8988T (cell line): ENCODE measurements at places on chromosomes 5 and 9.

- DNase-seq = no peak
These were observed 868.5 kb downstream of the MAT2B start for GRCh38 chr5:164373876-164374275.

GRCh38 chr9:107918749-107919148, 429.2 kb upstream of the KLF4 start:
- DNase-seq = no peak

DNA sequence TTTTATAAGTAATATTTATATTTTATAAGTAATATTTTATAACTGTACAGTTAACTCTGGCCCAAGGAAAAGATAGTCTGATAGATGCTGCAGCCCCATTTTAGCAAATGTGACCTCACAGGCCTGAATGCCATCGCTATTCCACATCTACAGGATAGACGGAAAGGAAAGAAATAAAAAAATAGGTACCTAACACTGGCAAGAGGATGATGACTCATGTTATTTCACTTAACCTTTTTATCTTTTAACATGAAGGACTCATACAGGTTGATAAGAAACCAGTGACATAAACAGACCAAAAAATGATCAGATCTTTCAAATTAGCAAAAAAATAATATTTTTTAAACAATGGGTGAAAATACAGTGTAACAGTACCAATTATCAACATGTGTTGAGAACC, 2.7 kb downstream of the CD274 start:
- no peak for DNase-seq

DNA sequence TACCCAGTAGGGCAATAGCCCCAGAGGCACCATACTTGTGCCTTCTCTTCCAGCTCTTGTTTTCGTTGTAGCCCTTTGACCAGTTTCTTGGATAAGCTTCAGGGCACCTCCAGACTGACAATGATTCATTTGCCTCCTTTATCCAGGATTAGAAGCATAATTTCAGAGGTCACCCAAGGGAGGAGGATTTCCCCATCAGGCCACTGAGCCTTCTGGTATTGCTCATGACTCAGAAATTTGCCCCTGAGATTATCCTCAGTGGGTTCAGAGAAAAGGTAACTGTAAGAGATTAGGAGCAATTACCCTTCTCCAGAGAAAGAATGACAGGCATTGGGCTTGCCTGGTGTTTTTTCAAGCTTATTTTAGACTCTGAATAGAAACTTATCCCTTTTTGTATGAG, 147.9 kb downstream of the MSX2 start:
- no peak for DNase-seq

DNA sequence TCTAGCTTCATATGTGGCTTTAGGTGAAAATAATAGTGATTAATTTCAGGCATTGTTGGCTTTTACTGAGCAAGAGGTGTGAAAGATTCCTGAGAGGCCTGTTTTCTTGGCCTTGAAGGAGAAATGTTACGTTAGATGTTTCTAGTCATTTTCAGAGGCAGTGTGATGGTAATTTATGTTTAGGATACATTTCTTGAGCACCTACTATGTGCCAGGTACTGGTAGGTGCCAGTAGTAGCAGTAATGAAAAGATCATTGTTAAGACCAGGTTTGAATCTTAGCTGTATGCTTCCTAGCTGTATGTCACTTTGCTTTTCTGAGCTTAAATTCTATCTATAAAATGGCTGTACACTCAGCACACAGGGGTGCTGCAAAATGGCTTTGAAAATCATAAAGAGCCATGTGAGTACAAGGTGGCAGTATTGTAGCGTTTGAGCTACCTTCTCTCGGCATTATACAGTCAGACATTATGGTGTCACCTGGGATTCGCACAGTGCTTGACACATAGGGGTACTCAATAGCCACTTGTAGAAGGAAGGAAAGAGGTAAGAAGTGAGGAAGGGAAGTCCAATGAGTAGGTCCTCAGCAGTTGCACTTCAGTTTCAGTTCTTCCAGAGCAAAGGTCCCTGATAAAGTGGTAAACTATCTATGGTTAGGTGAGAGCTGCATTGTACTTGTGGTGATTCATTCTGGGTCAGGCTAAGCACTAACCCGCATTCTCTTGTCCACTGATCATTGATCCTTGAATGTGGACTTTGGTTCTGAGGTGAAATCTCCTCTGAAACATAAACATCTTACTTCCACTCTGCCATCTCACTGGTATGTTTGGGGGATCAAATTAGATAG, 166.5 kb upstream of the NR3C1 start:
- DNase-seq = no peak

DNA sequence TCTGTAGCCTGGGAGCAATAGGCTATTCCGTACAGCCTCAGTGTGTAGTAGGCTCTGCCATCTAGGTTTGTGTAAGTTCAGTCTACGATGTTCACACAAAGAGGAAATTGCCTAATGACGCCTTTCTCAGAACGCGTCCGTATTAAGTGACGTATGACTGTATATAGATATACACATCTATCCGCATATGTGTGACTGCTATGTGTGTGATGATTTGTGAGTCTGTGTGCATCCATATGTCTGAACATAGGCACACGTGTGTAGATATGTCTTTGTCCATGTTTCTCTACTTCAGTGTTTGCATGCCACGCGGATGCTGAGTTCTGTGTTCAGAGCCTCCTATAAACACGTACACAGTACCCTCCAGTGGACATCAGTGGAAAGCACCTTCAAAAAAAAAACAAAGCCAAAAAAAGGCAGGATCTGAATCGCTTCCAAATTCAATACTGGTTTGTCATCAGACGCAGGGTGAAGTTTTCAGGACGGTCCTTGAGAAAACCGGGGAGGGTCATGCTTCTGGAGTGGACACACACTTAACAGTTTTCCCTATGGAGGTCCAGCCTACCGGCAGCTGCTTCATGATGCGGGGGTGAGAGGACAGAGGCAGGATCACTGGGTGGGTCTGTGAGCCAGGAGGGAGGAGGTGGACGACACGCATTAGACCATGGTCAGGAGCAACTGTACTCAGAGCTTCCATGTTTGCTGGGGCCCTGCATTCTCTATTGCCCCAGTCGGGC, 29.5 kb upstream of the ALDH1B1 start:
- DNase-seq = peak; percentile 34
